ENCODE measurements at places on chromosomes 16 and 17.

- DNase-seq: no peak
Measured at GRCh38 chr17:14303343-14304221, 2.7 kb downstream of the HS3ST3B1 start.

DNA sequence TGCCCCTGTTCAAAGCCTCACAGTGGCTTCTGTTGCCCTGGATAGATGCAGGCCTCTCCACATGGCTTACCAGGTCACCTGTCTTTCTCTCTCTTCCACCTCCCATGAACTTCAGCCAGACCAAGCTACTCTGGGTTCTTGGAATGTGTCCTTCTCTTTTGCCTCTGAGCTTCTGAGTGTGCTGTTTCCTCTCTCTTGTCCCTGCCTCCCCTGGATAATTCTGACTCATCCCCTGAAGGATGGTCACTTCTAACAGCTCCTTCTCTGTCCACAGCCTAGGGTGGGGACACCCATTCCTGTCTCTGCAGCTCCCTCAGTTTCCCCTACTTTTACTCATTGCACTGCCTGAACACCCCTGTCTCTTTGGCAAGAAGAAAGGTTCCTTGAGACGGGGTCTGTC, 2.9 kb downstream of the GUCY2D start:
- DNase-seq: no peak

- no peak for DNase-seq
Measured at GRCh38 chr16:85225257-85225656, 113.0 kb upstream of the CIBAR2 start.

DNA sequence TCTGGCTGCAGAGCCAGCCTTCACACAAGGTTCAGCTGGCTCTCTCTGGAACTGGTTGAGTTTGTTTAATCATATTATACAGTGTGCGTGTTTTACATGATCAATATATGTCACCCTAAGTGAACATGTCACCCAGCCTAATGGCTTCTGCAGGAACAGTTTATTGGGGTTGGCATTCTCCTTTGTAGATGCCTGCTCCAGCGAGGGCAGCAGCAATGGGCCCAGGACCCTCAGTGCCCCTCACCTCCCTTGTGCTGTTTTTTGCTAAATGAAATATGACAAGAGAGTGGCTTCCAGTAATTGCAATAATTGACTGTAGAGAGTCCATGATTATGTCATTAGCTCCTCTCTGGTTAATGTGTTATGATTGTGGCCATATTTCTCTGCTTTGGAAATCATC, 387.2 kb downstream of the TMEM114 start:
- no peak for DNase-seq

DNA sequence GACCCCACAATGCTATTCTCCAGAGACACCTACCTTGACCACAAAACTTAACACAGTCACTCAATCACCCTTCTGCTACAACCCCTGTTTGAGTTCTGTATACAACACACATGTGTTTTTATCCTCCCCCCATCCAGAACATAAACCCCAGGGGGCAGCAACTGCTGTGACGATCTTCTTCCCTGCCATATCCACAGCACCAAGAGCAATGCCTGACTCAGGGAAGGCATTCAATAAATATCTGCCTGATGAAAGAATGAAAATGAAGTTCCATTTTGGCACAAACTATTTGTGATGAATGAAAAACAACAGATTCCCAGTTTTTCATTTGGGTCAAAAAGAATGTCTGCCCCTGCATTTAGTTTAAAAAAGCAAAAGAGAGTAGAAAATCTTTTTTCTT, 27.0 kb downstream of the ASIC2 start:
- DNase-seq: no peak

DNA sequence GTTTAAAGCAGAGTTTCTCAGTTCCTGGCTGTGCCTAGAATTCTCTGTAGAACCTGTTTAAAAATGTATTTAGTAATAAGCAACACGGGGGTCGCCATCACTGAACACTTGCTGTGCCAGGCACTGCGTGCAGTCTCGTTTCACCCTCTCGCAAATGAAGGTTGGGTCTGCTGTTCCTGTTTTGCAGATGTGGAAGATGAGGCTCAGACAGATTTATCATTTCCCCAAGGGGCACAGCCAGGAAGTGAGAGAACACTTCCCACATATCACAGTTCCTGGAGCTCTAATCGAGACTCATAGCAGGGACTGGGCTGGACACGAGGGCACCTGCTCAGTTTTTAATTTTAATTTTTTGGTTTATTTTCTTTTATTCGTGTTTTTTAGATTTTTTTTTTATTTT, 122.7 kb downstream of the ABCC6 start:
- DNase-seq: no peak

GRCh38 chr16:7597677-7598076, 265.0 kb downstream of the RBFOX1 start:
- no peak for DNase-seq

GRCh38 chr17:17934806-17935205, 37.4 kb downstream of the TOM1L2 start:
- no peak for DNase-seq

- DNase-seq: no peak
Measured at GRCh38 chr17:4209611-4210010, 54.2 kb downstream of the ANKFY1 start.

DNA sequence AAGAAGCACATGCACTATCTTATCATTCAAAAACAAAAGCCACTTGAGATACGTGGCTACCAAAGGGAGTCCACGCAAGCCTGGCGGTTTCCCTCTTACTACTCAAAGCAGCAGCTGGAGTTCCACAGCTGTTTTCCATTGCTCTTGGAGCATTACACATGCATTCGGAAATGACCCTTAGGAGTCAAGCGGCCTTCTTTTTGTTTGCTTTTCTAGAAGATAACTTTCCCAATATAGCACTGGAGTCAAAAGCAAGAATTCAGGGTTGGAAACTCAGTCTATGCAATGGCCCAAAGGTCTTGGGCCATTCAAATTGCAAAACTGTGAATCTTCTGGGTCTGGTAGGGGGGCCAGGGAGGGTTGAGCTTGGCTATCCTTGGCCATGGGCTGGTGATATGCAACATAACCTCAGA, 97.8 kb upstream of the MAF start:
- DNase-seq: no peak

DNA sequence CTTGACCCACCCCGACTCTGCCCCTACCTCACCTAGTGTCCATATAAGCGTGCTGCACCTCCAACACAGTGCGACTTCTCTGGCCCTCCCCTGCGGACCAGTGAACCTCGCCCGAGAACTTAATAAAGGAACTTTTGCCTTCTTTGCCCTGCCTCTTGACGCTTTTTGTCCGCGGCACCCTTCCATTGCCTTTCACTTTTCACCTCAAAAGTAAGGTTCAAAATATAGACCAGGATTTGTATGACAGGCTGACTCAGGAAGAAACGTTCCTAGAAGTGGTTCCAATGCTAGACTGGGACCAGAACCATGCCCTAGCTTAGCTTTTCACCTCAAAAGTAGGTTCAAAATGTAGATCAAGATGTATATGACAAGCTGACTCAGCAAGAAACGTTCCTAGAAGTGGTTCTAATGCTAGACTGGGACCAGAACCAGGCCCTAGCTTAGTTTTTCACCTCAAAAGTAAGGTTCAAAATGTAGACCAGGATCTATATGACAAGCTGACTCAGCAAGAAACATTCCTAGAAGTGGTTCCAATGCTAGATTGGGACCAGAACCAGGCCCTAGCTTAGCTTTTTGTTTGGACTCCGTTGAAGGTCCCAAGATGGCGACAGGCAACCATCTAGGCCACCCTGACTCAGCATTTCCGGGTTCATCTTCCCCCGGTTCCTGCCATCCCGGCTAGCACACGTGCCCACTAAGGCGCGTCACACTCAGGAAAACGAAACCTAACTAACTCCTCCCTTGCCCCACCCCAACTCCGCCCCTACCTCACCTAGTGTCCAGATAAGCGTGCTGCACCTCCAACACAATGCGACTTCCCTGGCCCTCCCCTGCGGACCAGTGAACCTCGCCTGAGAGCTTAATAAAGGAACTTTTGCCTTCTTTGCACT, 51.0 kb upstream of the TMEM97 start:
- no peak for DNase-seq

- DNase-seq: no peak
Measured at GRCh38 chr16:50756473-50756872, 14.6 kb downstream of the CYLD start.

GRCh38 chr17:66406701-66407644, 104.6 kb downstream of the PRKCA start:
- DNase-seq: no peak

- DNase-seq: no peak
Measured at GRCh38 chr17:62591333-62591732, 36.1 kb upstream of the MRC2 start.

- DNase-seq: no peak
Measured at GRCh38 chr17:63249256-63250004, 196.7 kb downstream of the CYB561 start.

DNA sequence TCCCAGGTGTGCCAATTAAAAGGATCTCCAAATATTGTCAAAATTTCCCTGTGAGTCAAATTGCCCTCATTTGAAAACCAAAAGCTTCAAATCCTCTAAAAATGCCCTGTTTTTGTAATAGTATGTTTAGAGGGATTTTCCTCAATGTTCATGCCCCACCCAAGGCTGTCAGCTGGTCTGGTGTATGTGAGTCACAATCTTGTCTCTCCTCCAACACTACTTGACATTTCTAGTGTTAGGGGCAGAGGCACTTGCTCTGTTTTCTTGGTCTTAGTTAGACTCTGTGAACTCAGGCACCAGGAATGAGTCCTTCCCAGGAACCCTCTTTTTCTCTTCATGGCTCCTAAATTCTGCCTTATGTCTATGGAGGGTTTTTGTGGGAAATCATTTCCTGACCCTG, 634.8 kb downstream of the KCNJ2 start:
- DNase-seq: no peak

- DNase-seq: no peak
Measured at GRCh38 chr17:20944014-20944865, 98.6 kb downstream of the USP22 start.
